Germinal center (tissue), 1 donor: ENCODE measurements at places on chromosomes 7 and 10.

- DNase-seq, result no peak
Measured at GRCh38 chr10:14751921-14752320, 22.8 kb downstream of the FAM107B start.

DNA sequence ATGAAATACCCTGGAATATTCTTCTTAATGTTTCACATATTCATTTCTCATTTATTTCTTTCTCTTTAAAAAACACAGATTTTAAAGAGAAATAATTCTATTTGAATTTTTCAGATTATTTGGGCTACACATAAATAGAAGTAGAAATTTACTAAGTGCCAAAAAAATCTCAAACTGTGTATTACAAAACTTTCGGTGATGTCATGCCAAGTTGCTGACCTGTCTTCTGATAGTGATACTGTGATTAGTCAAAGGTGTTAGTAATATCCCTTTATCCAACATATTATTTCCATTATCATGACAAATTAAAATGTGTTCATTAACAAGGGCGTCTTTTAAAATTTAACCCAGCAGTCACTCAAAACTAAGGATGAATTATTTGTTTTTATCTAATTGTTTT lies 60.1 kb downstream of the COL28A1 start:
- no peak for DNase-seq

DNA sequence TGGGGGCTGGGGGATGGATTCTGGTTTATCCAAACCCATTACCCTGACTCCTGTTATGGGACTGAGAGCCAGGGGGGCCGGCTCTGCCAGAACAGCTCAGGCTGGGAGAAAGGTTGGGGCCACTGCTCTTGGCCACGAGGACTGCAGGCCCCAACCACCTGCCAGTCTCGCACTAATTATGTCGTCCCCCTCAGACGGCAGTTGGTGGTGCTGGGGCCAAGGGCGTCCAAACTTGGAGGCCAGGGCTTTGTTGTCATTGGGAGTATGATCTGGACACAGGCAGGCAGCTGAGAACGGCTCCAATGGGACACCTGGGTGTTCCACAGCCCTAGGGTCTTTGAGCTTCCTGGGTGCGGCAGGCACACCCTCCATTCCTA lies 34.7 kb downstream of the DRGX start:
- DNase-seq, result no peak

- no peak for DNase-seq
Measured at GRCh38 chr10:101760510-101760909, 15.4 kb downstream of the FGF8 start.

- no peak for DNase-seq
Measured at GRCh38 chr7:26198133-26198780, 2.3 kb downstream of the HNRNPA2B1 start.

GRCh38 chr10:53298443-53298842 lies 525.9 kb upstream of the MBL2 start:
- DNase-seq, result no peak

DNA sequence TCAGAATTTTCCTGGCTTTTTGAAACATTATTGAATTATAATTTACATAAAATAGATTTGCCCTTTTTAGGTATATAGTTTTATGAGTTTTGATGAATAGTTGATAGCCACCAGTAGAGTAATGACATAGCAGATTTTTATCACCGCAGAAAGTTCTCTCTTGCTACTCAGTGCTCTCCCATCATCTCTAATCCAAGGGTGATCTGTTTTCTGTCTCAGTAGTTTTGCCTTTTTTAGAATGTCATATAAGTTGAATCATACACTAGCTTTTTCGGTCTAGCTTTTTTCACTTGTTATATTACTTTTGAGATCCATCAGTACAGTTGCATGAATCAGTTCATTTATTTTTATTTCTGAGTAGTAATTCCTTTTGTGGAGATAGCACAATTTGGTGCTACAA lies 17.9 kb downstream of the RSBN1L start:
- DNase-seq, result no peak

DNA sequence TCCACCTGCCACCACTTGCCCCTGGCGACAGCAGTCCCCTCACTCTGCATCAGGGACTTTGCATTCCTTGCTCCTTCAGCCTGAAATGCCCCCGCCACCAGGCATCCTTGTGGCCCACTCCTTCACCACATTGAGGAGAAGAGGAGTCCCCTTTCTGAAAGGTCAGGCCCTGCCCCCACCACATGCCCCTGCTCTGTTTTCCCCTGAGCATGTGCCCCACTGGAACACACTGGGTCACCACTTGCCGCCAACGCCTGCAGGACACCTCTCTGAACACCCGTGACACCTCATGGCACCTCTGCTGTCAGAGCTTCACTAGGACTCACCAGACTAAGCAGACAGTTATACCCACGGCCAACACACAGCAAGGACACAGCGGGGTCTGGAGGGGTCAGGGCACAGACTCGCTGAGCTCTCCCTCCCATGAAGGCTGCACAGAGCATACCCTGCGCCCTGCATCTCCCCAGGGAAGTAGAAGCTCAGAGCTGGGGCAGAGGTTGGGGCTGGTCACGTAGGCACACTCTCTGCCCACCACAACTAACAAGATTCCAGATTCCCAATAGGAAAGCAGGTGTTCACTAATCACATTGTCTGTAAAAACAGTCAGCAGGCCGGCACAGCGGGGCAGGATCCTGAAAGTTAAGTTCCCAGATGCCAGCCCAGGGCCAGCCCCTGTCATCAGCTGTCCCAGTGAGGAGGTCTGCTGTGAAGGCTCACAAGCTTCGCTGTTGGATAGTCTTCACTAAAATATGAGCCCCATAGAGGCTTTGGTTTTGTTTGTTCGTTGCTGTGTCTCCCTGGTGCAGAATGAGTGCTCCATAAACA lies 5.8 kb upstream of the AOC1 start:
- no peak for DNase-seq

DNA sequence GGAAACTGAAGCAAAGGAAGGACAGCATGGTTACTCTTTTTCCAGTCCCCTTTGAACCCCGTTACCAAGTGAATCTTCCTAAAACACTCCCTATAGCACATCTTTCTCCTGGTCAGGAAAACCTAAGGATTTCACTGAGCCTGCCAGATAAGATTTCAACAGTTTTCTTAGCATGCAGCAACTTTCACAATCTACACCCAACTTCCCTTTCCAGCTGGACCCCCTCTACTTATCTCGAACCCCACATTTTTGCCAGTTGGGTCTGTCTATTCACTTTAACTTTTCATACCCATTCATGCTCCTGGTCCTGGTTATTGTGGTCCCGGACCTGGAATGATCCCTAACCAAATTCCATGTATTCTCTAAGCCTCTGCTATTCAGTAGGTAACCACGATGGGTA lies 14.9 kb upstream of the CPVL start:
- DNase-seq, result no peak

- DNase-seq, result no peak
Measured at GRCh38 chr10:7123774-7124173, 287.1 kb downstream of the SFMBT2 start.

- DNase-seq, result no peak
Measured at GRCh38 chr10:78892338-78893176, 176.2 kb upstream of the ZMIZ1 start.

DNA sequence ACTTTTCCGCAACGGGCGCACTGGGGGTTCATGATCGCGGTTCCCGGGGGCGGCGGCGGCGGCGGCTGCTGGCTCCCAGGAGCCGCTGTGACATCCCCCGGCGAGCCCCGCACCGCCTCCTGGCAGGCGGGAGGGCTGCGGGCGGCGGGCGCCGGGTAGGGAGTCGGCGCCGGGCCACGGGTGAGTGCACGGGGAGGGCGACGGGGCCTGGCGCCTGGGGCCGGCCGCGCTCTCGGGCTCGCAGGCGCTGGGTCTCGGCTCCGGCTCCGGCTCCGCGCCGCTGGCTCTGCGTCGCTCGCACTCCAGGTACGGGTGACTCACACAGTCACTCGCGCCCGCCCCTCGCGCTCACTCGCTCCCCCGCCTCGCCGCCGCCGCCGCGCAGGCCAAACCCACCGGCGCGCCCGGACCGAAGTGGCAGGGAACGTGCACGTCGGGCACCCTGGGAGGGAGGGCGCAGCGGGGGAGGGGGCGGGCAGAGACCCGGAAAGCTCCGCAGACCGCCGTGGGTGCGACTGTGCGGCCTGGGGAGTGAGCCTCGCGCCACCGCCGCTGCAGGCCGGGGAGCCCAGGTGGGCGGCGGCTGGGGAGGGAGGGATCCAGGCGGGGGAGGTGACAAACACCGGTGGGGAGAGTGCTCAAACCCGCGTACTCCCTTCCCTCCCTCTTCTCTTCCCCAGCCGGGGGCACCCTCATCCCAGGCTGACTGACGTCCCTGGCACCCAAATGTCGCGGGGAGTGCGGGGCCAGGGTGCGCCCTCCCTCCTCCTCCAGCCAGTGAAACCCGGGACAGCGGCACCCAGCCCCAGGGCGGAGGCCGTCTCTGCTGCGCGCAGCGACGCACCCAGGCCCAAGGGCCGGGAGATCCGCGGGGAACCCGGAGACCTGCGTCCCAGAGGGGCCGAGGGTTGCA lies 276.9 kb upstream of the NEBL start:
- peak; percentile 20 for DNase-seq

GRCh38 chr7:94650147-94651051 lies 5.5 kb downstream of the SGCE start:
- no peak for DNase-seq

- DNase-seq, result no peak
Measured at GRCh38 chr7:97842006-97842405, 30.2 kb downstream of the ASNS start.

- no peak for DNase-seq
Measured at GRCh38 chr10:130013335-130014262, 49.5 kb upstream of the EBF3 start.

DNA sequence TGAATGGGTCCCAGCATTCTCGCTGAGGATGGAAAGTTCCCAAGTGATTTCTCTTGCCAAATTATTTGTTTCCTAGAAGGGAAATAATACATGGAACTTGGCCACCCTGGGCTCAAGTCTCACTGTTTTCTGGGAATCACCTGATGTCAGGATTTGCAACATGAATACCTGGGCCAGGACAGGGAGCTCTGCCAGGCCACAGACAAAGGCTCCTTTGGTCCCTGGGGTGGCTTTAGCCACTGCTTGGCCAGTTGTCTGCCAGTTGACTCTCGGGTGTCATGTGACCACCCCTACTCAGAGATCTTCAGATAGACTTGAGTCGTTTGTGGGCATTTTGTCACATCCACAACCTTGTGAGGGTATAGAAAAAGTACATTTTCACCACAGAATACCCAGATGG lies 258.0 kb upstream of the HABP2 start:
- no peak for DNase-seq

DNA sequence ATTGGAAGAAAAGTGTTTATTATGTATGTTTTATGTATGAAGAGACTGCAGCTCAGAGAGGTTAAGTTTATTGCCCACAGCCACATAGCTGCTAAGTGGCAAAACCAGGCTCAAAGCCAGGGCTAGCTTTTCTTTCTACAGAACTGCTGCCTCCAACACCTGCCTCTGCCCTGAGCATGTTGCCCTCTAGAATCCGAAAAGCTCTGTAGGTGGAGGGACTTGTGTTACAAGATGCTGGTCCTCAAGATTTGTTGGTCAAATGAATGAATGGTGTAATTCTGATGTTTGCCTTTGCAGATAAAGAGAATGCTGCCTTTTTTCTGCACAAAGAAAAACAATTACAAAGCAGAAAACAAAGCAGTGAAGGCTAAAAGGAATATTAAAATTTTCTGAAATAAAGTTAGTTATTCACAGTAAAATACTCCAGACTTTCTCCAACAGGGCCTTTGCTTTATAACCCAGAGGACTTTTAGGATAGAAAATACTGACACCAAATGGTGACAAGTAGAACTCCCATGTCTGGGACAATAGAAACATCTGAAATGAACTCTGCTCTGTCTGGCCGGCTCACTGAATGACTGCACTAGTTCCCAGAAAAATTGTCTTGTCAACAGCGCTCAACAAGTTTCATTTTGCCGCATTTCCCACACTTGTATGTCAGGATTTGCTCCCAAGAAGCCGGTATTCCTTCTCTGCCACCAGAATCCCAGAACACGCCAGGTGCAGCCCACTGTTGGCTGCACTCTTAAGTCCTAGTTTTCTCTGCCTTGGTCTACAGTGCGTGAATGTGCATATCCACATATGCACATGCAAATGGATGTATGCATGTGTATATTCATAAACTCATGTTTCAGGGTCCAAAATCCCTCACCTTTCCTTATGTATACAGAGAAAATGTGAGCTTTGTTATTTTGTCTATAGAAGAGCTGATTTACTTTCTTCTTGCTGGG lies 11.0 kb upstream of the DNTT start:
- peak; percentile 55 for DNase-seq

- no peak for DNase-seq
Measured at GRCh38 chr10:131274133-131274880, 37.2 kb downstream of the TCERG1L start.

DNA sequence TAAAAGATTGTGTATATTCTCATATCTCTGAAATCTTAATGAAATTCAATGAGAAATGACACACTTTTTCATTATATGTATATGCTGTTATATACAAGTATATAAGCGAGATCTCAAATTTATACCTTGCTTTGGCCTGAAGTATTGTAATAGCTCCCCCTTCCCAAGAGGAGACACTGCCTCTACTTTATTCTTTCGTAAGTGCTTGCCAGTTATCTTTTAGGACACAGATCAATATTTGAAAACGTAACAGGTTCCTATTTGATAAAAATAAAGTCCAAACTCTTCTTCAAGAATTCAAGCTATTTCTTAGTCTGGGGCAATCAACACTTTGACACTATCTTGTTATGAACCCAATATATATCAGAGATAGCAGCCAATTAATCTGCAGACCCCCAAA lies 24.9 kb downstream of the WASL start:
- no peak for DNase-seq

DNA sequence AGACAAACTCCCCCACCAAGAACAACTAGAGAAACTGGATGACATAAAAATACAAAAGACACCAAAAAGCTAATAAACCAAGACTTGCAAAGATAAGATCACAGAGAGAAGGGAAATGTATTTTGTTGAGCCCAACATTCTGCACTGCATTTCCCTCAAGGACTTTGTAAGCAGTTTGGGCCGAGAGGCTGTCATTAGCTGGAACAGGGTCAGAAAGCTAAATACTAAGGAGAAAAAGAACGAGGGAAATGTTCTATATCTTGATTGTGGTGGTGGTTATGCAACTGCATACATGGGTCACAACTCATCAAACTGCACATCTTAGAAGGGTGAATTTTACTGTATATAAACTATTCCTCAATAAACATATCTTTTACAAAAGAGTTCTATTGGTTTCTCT lies 315.0 kb downstream of the IPMK start:
- DNase-seq, result no peak
